ENCODE measurements at places on chromosomes 4 and X.

DNA sequence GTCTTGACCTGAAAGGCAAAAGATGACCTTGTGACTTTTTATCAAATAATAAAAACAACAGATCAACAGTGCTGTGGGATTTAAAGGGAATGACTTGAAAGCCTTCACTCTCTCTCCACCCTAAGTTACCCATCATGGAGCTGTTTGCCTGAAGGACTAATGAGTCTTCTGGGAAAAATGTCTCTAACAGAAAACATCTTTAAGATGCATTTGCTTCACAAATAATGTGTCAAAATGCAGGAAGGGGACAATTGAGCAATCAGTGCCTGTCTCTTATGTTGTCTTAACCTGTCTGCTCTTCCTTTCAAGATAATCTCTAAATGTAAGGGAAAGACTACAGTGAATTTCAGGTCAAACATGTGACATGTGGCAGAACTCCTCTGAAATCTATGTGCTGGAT lies 766.6 kb downstream of the PDHA2 start:
- no peak for DNase-seq

GRCh38 chr4:22312113-22312512 lies 203.8 kb downstream of the ADGRA3 start:
- no peak for DNase-seq

GRCh38 chrX:120315776-120316175 lies 4.5 kb upstream of the TMEM255A start:
- DNase-seq = no peak

DNA sequence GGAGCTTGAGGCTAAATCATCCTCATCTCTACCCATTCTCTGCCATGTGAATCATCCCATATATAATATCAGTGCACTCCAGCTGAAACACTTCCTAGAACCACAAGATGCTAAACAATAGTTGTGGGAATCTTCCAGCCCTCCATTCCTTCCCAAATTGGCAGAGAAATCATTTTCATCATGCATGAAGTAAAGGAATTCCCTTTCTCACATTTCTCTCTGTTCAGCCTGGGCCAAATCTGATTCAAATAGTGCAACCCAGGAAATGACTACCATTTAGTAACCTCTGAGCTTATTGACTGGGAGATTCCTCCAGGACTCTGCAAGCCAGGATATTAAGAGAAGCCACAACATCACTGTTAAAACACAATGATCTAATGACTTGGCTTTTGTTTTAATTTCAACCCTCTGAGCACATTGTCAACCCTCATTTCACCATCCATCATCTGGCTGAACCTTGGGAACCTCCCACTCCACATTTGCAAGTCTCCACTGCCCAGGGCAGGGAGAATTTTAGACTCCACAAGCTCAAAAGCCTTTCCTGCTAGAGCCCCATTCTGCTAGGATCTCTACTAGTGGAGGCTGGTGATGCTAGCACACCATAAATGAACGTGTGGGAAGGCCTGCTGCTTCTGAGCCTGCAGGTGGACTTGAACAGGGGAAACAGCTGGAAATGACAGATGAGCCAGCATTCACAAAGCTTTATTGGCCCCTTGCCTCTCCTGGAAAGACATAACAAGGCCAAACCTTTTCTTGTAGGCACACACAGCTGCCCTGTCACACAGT lies 133.9 kb downstream of the TET2 start:
- no peak for DNase-seq

DNA sequence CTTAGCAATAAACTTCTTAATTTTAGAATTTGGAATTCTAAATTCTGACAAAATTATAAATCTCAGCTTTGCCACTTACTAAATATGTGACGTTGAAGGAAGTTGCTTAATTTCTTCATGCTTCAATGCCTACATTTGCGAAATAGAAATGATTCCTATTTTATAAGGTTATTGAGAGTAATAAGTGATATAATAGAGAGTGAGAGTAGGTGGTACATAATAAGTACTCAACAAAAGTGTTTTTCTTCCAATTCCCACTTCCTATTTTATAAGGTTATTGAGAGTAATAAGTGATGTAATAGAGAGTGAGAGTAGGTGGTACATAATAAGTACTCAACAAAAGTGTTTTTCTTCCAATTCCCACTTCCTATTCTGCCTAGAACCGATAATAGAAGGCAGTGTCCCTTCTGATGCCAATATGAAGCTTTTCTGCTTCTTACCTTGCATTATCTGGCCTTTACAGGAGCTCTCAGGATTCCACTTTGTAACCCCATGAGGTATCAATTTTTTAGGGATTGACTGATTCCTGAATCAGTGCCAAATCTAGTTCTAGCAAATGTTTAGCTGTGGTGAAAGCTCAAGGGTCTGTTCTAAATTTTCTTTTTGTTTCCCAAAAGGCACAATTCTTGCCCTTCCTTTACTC lies 31.4 kb downstream of the VSIG4 start:
- DNase-seq = no peak

DNA sequence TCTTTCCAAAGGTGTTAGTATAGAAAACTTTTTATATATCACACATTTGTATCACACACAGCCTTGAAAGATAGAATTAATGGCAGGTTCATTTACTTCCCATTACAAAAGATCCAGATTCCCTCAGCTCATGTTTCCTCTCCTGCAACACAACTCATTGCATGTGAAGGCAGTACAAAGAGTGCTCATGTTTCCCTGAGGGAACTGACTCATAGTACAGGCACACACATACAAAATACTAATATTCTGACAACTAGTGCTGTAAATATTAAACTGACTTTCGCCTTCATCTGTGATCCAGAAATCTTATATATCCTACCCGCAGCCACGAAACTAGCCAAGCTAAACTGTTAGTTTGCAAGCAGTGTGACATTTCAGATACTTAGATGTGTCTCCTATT lies 819.8 kb upstream of the PCDH7 start:
- no peak for DNase-seq

- DNase-seq = no peak
Observed at GRCh38 chr4:124903995-124904722, 191.6 kb upstream of the ANKRD50 start.

GRCh38 chr4:177419434-177419833 lies 22.8 kb downstream of the AGA start:
- DNase-seq = no peak

DNA sequence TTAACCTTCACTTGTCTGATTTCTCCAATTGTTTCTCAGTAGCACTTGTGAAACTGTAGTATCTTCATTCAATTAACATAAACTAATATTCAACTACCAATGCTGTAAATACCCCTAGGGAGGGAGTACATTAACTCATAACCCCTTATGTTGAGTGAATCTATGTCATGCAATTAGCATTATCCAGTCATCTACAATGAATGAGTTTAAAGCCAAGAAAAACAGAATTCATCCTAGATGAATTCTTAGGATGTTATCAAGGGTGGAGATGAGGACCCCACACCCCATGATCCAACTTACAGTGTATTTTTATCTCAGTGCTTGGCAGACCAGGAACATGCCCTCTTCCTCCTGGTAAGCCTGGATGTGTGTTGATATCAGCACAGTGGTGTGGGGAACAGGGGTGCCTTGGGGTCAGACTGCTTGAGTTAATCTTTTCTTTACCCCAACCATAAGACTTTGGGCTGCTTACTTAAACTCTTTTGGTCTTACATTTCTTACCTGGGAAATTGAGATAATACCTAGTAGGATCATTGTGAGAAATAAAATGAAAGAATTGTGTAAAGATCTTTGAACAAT lies 62.1 kb upstream of the SCOC start:
- DNase-seq = no peak

DNA sequence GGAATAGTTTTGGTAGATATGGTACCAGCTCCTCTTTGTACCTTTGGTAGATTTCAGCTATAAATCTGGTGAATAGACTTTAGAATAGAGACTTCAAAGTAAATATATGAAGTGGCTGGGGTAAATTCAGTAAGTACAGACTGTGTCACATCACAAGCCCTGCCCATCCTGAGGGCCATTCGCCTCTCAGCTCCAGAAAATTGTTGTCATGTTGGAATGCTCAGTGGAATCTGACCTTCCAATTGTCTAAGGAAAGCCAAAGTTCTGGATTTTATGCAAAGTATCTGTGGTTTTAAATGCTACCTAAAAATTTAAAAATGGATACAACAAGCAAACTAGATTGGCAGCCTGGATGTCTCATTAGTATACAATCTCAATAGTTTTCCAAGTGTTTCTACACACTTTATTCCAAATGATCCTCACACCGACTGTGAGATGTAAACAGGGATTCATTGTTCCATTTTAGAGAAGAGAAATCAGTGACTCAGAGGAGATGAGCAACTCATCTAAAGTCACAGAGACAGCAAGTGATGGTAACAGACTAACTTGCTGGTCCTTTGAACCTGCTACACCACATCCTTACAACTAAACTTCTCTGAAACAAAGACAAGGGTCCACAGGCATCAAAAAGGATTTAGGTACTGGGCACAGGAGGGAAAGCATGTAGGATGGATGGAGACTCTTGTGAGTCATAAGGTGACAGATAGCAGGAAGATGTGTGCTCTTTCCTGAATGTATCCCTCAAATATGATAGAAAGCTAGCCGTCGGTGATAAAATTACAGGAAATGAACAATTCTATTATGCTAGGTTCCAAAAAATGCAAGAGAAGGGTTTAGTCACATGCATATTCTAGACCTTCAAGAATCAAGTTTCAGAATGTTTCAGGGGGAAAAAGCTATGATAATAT lies 127.3 kb downstream of the ATP10D start:
- DNase-seq = no peak

DNA sequence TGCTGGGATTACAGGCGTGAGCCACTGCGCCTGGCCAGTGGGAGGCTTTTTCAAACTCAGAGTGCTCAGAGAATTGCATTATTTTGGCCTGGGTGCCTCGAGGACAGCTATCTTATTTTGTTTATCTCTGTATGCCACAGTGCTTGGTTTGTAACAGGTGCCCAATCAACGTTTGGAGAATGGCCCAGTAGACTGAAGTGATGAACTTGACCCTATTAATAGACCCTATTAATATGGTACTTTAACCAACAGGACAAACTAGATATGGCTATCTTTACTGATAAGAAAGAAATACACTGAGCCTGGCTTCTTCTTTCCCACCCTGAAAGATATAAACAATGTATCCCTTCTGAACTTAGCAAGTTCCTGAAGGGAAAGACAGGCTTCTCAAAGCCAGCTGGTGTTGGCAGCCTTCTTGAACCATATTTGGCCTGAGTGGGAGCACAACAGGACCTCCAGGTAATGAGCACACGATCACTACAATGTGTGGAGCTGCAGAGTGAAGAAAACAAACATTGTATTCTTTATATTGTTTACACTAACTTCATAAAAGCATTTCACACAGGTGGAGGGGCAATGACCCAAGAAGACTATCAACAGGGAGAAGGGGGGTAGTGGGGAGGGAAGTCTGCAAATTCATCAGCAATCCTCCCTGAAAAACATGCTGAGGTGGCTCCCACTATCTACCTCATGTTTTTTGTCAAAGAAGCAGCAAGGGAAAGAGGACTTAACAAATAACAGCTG lies 41.7 kb downstream of the PRPS1 start:
- DNase-seq = no peak

GRCh38 chrX:40805404-40805803 lies 70.1 kb upstream of the MED14 start:
- no peak for DNase-seq

All from memory B cell (primary cell).